ENCODE measurements at places on chromosomes 7 and 10. TPM values are rescaled to one million over a fixed set of nuclear protein-coding genes. Genes with fewer than 3 reads are reported as not detected.

DNA sequence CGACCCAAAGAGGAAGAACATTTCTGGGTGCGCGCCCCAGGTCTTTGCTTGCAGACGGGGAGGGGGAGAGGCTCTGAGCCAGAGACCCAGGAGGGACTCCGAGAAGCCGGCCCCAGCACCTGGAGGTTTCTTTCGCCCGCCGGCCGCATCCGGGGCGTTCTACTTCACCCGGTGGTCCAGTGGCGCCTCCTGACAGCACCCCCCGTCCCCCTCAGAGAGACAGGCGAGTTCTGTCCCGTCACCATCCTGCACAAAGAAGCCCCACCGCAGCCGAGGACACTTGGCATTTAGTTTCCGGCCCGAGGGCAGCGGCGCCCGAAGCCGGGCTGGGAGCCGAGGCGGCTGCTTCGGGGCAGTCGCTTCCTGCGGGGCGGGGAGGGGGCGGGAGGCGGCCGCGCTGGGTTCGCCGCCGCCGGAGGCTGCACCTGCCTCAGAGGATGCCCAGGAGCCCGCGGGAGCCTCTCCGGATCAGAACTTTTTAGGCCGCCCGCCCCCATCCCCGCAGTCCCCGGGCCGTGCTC, at the start of gene TMEM178B:
Gene TMEM178B, plus strand, starts transcription at position 424 of the 521 bp plus-strand sequence.
- no peak for DNase-seq

GRCh38 chr10:3485057-3485686, 299.8 kb downstream of the KLF6 start:
- DNase-seq, result no peak

- no peak for DNase-seq
Measured at GRCh38 chr7:71308096-71308495, 176.2 kb downstream of the GALNT17 start.

- peak; percentile 41 for DNase-seq
Measured at GRCh38 chr7:157500171-157500960, 163.6 kb downstream of the DNAJB6 start.

Gene SPDYE5
- 0.58 TPM for polyA plus RNA-seq

DNA sequence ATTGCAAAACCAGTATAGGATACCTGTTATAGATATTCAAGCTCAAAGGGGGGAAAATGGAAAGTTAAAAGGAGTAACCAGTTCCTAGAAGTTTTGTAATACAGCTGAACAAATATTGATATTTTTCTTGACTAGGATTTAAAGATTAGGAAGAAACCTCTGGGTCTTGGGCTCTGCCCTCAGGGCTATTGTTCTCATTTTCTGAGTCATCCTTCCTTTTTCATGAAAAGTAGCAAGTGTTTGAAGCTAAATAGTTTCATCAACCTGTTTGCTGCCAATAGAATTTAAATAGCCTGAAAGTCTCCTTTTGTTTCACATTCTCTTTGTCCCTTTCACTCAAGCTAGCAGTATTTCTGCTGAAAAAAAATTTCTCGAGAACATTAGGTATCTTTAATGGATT, 1061.1 kb upstream of the GHITM start:
- no peak for DNase-seq

GRCh38 chr7:64886956-64887545, 16.0 kb upstream of the ZNF273 start:
- DNase-seq, result no peak

Gene ARHGEF5
- 3.0 TPM for polyA plus RNA-seq

- DNase-seq, result no peak
Measured at GRCh38 chr10:62058896-62059216, 157.4 kb downstream of the ARID5B start.

DNA sequence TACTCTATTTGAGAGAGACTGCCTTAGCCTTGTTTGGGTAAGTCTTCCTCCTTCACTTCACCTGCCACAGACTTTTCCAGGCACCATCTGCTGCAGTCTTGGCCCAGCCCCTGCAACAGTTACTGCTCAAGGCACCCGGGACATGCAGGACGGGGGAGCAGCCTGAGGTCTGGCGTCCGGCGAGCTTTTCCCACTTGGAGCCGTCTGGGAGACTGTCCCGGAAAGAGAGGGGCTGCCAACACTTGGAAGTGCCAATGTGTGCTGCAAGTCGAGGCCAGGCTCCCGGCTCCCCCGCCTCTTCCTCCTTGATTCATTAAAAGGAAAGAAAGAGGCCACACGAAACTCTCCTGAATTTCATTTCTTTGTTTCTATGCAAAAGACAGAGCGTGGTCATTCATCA, 13.7 kb downstream of the HTRA1 start:
- DNase-seq, result no peak

Gene MYO1G
- polyA plus RNA-seq, result 182 TPM

- no peak for DNase-seq
Measured at GRCh38 chr7:138962561-138963270, 18.5 kb downstream of the KIAA1549 start.

Gene ADRA2A
- polyA plus RNA-seq, result not detected

Gene HOXA1
- 0.75 TPM for polyA plus RNA-seq

GRCh38 chr7:150903606-150904005, 51.3 kb downstream of the AOC1 start:
- DNase-seq, result no peak

DNA sequence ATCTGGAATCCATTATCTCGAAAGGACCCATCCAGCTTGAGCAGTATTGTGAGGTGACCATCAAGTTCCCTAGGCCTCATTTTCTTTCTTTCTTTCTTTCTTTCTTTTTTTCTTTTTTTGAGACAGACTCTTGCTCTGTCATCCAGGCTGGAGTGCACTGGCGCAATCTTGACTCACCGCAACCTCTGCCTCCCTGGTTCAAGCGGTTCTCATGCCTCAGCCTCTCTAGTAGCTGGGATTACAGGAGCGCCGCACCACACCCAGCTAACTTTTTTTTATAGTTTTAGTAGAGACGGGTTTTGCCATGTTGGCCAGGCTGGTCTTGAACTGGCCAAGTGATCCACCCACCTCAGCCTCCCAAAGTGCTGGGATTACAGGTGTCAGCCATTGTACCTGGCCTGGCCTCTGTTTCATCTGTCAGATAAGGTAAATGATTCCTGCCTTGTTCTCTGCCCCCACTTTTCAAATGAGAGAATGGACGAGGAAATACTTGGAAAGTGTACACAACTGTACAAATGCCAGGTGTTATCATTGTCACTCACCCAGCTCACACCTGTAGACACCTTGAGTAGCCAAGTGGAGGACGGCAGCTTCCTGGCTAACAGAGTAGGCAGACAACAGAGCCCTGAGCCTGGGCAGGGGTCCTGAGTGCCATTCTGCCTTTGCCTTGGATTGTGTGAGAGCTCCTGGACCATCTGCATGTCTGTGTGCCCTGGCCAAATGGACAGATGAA, 54.1 kb downstream of the HK1 start:
- DNase-seq, result no peak

Gene MET
- polyA plus RNA-seq, result not detected

Gene HILPDA
- polyA plus RNA-seq, result 2.5 TPM

DNA sequence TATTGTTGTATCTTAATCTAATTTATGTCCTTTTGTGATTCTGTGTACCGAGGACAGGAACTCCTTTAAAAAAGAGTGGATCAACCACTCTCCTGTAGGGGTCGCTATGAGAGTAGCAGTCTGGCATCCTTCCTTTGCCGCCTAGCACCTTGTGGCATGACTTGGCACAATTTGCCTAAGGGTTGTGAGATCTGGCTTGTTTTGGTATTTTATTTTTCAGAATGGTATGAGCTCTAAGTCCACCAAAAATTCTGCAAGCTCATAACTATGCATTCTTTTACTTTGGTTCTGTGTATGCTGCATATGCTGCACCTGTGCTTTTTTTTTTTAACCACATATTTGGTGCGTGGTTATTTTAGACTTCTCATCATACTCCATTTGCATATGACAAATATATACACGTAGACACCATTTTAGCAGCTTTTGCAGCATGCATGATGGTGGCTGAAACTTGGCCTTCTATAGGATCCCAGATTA, 112.8 kb downstream of the CDK14 start:
- DNase-seq, result no peak

Gene TSPAN13
- not detected for polyA plus RNA-seq

DNA sequence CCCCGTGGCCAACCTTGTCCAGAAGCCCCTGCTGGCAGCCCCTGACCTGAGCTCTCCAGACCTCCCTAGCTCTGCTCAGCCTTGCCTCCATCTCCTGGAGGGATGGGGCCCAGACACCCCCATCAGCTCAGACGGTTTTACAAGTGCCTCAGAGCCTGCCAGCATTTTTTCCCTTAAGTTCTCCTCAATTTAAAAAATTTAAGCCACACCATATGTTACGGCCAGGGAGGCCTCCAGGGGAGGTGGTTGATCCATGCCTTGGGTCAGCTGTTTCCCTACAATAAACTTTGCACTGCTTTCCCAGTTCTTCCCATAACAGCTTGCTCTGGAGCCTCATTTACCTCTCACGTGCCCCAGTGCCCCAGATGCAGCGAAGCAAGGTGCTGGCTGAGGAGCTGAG, 143.5 kb downstream of the RGS10 start:
- no peak for DNase-seq

- no peak for DNase-seq
Measured at GRCh38 chr10:131081376-131081775, 230.1 kb downstream of the TCERG1L start.

DNA sequence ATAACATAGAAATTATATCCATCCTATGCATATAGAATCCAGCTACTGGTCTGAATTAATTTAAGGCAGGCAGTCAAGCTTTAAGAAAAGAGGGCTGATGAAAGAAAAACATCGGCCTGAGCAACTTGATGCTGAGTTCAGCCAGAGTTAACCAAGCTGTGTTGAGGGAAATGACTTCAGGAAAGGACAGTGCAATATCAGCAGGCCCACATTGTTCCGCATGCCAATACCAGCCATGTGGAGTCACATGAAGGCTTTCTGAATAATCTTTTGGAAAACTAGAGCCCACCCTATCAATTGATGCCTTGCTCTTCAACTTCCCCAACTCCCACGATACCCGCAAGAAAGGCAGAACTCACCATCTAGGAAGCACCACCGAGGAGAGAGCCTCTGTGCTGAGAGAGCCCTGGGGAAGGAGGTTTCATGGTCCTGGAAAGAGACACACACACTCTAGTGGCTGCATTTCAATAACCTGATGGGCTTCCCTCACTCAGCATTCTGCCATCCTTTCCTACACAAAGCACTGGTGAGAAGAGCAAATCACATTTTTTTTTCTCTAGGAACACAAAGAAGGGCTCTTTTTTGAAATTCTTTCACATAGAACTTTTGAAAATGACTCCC, 125.8 kb upstream of the PTN start:
- DNase-seq, result no peak

- DNase-seq, result no peak
Measured at GRCh38 chr7:85737426-85737825, 550.6 kb upstream of the SEMA3D start.

DNA sequence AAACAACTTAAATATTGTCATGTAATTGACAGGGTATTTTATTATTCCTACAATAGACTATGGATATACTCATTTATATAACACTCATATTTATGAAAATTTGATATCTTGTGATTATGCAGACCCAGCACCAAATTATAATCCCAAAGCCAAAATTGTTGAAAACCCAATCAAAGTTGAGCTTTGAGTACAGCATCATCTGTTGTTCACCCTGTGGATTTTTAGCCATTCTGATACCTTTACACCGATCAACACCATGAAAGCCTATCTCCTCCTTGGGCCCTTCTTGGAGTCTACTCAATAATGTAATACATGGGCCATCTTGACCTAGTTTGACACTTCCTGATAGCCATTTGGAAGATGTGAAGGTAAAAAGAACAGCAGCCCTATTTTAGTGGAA, 49.5 kb downstream of the AASS start:
- no peak for DNase-seq

DNA sequence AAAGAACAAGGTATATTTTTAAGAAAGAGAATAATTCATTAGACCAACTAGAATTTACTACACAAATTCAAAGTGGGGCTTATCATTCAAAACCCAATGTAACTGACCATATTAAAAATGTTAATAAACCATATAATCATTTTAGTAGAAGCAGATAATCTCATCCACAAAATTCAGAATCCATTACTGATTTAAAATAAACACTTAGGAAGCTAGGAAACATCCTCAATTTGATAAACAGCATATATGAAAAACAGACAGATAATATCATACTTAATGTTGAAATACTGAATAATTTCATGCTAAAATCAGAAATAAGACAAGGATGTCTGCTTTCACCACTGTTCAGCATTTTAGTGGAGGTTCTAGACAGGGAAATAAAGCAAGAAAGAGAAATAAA, 902.8 kb upstream of the PHF14 start:
- no peak for DNase-seq

DNA sequence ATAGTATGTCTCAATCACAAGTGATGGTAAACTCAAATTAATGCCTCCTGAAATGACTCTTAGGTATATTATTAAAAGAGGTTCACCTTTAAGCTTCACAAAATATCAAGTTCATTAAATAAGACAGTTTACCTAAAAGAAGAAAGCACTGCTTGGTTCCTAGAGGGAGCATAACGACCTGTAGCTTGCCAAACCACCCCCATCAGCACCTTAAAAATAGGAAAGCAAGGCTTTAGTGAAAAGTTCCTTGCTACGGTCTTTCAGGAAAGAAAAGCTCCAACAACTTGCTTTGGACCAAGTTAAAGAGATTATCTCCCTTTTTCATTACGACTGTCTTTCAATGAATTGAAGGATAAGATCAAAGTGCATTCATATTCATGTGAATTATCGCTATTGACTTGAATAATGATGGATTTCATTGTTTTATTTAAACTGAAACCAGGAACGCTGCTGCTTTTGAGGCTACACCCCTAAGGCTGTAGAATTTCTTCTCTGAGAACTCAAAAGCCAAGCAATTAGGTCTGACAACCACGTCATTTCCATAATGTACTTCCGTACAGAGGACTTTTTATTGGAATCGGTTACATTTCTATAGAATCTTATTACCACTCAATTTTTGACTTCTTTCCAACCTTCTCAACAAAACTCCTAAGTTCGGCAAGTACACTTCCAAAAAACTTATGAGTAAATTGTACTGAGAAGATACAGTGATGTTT, 7.0 kb upstream of the SPAG6 start:
- no peak for DNase-seq

Gene CAMK1D
- 15.1 TPM for polyA plus RNA-seq

DNA sequence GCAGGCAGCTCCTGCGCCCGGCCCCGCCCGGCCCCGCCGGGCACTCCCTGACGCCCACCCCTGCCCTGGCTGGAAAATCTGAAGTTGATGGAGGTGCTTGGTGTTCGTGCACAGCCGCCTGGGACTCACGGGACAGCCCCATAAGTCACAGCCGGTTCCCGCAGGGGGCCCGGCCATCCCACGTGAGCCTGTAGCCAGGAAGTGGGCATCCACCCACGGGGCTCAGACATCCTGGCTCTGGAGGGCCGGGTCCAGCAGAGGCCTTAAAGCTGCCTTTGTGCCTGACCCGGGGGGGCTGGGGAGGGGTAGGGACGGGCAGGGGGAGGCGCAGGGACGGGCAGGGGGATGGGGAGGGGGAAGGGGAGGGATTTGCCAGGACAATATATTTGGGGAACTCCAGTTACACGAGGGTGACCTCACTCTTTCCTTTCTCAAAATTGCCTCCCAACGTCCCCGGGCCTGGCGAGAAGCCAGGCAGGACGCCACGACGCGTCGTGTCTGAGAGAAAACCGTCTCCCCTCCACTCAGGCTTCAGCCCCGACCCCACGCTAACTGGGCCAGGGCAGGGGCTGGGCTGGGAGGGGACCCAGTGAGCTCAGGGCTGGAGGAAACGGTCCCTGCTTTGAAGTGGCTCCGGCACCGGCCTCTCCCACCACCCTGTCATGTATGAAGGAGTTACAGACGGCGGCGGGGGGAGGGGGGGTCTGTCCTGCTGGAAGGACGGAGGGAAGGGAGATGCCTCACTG, 82.1 kb upstream of the PDGFA start:
- peak; percentile 65 for DNase-seq

- DNase-seq, result no peak
Measured at GRCh38 chr7:116786791-116787443, 75.5 kb upstream of the CAPZA2 start.

Measured in CD8-positive, alpha-beta memory T cell (primary cell).